ENCODE measurements at places on chromosomes 2 and 18.

GRCh38 chr2:187566266-187566665 lies 12.0 kb upstream of the TFPI start:
- DNase-seq = no peak

DNA sequence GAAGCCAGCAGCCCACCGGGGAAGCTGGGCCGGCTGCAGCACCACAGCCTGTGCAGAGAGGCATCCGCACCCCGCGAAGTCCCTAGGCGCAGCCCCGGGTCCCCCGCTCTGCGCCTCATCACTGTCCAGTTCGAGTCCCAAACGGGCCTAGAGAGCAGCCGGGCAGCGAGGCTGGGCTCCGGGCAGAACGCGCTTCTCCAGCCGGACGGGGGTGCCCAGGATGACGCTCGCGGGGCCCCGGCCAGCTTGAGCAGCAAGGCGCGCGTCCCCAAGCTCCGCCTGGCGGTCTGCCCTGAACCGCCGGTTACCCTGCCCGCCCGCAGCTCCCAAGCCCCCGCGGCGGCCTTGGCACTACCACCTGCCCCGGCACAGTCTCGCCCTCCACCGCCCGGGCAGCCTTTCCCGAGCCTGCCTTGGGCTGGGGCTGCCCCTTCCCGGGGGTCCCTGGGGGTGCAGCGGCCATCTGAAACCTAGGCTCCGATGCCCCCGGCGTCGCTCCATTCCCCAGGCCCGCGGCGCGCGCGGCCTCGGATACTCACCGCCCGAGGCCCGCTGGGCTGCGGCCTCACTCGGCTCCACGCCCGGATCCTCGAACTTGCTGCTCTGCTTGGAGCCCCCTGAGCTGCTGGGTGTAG lies 591 bp downstream of the SLC16A14 start:
- DNase-seq = no peak

GRCh38 chr2:53820711-53821110 lies 33.9 kb downstream of the ERLEC1 start:
- no peak for DNase-seq

DNA sequence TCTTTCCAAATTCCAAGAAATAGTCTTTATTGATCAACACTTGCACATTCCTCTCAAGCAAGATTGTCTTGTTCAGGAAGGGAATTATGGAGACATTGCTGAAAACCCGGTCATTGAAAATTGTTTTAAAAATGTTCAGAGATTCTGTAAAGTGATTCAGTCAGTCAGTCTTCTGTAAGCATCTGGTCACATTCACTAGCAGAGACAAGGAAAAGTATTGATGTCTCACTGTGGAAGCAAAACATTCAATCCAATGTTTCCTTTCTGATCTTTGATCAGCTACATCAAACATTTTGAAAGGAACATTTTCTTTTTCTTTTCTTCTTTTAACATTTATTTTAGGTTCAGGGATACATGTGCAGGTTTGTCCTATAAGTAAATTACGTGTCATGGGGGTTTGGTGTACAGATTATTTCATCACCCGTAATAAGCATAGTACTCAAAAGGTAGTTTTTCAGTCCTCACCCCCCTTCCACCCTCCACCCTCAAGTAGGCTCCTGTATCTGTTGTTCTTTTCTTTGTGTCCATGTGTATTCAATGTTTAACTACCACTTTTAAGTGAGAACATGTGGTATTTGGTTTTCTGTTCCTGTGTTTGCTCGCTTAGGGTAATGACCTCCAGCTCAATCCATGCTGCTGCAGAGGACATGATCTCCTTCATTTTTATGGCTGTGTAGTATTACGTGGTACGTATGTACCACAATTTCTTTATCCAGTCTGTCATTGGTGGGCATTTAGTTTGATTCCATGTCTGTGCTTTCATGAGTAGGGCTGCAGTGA lies 61.2 kb downstream of the CTNNA2 start:
- no peak for DNase-seq

All from HT1080 (cell line).